GM23248 (cell line): ENCODE measurements at places on chromosomes 5 and 9. TPM values are rescaled to one million over a fixed set of nuclear protein-coding genes. Genes with fewer than 3 reads are reported as not detected.

DNA sequence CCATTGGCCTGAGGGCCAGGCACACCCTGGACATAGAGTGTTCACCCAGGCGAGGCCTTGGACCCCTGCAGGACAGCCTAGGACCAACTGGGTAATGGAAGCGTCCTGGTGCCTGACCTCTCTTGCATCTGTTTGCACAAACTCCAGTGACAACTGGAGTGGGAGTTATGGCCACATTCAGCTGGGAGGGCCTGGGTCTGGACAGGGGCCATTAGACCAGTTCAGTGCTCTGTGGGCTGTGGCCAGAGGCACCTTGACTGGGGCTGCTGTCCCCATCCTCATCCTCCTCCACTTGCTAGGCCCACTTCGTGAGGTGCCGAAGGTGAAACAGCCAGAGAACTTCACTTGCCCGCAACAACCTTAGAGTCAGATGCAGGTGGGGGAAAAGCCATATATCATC lies 372.7 kb upstream of the IRX1 start:
- DNase-seq = no peak

DNA sequence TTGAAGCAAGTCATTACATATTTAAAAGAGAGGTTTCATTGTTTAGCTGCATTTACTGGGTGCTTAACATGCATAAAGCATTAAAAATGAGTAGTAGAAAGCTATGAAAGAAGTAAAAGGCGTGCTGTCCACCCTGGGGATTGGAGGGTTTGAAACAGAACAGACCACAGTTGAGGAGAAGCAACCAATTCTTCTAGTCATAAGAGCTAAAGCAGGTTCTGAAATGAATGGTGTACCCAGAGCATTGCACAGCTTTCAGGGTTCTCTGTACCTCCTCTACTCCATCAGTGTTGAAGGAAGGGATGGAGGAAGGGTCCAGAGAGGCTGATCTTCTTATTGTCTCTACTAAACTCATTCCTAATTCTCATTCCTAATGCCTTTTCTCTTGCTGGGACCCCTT lies 68.9 kb downstream of the SH3RF2 start:
- no peak for DNase-seq

DNA sequence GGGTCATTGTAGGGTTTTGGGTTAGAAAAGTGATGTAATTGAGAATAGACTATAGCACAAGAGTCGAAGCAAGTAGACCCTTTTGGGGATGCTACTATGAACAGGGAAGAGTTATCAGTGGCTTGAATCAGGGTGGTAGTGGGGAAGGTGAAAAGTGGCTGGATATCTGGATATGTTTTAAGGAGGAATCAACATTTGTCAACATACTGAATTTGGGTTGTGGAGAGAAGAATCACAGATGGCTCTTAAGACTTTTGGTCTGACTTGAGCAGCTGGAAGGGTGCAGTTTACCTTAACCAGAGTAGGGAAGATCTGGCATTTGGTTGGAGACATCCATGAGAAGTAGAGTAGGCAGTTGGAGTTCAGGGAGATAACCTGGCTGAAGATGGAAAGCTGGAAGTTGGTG lies 38.5 kb upstream of the FCHO2 start:
- no peak for DNase-seq

DNA sequence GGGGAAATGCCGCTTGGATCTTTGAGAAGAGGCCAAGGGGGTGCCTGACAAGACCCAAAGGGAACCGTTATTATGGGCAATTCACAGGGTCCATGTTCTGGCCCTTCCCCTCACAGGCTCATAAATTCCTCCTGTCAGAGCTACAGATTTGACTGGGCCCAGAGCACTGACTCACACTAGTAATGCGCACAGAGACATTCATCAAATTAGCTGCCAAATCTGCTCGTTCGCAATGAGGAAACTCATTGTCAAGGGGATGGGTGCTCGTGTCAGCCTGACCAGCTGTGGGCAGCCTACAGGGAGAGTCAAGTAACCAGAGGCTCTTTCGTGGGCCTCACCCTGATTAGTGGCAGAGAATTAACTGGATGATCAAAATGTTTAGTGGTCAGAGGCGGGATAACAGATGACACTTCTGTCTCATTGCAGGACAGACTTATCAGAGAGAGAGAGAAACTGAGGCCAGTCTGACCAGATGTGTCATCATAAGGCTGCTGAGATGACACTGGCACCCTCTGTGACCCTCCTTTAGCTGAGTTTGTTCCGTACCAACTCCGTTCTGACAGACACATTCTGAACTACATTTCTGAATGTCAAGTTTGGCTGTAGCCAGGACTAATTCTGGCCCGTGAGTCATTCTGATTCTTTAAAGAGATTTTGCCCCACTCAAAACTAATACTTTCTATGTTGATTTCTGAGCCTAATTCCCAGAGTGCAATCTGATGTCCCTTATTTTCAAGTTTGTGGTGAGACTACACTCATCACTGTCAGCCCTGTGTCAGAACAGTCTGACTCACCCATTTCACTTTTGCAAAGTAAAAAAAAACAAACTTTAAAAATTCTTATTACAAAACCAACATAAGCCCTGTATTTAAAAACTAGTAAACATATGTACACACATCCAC lies 377.1 kb downstream of the ACTL7B start:
- peak; percentile 90 for DNase-seq

DNA sequence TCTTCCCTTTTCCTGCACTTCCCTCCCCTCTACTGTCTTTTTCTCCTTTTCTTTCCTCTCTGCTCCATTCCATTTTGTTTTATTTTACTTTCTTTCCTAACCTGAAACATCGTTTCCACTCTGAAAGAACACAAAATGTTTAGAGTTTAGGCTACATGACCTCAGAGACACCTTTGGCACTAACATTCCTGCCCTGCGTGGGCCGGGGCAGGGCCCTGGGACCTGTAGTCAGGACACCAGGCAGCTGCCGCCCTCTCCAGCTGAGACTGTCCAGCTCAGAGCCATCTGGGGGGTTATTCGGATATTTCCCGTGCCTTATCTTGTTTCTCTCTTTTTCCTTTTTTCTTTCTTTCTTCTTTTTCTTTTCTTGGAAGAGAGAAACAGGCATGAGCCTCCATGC lies 58.3 kb upstream of the ERCC6L2 start:
- DNase-seq = no peak

- DNase-seq = no peak
Measured at GRCh38 chr5:155307229-155307628, 293.7 kb downstream of the KIF4B start.

GRCh38 chr9:8156346-8156745 lies 356.8 kb upstream of the DMAC1 start:
- no peak for DNase-seq

GRCh38 chr9:21110708-21111576 lies 30.7 kb downstream of the IFNW1 start:
- DNase-seq = peak; percentile 68

DNA sequence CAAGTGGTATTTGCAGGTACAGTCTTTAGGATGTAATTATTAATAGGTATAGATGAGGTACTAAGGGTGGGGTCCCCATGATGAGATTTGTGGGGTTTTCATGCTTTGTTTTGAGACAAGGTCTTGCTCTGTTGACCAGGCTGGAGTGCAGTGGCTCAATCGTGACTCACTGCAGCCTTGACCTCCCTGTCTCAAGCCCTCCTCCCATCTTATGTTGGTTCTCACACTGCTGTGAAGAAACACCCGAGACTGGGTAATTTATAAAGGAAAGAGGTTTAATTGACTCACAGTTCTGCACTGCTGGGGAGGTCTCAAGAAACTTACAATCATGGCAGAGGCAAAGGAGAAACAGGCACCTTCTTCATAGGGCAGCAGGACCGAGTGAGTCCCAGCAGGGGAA lies 217.5 kb downstream of the CDK5RAP2 start:
- peak; percentile 28 for DNase-seq

DNA sequence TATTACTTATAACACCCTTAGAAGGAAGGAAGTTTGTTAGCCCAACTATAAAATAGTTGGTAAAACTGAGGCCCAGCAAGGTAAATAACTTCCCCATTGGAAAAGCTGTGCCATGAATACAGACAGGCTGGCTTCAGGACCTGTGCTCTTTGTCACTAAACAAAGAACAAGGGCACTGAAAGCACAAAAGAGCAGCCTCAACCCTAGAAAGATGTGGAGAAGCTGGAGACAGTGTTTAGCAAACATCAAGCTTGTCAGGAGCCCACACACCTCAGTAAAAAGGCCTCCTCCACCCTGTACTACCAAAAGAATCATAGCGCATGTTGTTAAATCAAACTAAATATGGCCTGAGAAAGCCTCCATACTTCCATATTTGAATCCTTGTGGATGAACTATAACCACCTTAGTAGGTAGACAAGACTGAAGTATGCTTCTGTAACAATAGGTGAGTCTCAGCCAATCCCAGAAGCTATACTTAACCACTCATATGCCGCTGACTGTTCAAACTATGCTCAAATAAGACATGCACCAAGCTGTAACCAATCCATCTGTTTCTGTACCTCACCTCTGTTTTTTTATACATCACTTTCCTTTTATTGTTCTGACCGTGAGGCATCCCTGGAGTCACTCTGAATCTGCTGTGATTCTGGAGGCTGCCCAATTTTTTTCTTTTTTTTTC lies 18.4 kb upstream of the SCGB3A2 start:
- no peak for DNase-seq

- no peak for DNase-seq
Measured at GRCh38 chr5:35554016-35554415, 63.6 kb upstream of the SPEF2 start.

DNA sequence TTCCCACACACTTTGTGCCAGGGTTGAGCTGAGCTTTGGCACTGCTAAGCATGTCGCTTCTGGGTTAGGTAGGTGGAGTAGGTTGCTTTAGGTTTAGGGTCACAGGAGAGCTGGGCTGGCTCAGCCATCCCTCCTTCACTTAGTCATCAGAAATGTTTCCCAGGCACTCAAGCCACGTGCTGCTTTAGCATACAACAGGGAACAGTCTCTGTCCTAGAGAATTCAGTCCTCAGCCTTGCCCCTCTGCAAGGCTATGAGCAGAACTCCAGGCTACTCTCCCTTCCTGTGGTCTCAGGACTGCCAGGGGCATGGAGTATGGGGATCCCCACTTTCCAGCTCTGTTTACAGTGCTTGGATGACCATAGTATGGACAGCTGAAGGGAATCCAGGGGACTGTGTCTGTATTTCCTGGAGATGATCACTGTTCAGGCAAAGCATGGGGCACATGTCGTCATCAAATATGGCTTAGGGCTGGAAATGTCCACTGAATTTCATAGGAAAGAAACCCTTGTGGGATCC lies 7.5 kb upstream of the ANKRD33B start:
- DNase-seq = peak; percentile 87

DNA sequence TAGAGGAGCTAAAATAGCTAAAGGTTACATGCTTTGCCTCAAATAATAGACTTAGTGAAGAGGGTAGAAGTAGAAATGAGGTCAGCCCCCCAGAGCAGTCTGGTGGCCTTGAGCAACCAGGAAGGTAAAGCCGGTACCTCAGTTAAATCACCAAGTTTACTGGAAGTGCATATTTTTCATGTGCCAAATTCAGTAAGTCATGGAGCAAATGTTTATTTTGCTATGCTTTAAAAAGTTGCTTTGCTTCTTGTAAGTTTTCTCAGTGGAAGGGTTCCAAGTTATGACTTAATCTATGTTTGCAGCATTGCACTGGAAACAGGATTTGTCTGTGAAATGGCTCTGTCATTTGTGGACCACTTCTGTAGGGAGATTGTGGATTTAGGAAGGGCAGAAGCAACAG lies 256.7 kb downstream of the ARRDC3 start:
- DNase-seq = peak; percentile 89

Gene PNPLA7
- 0.54 and 0.89 TPM in 2 replicates for total RNA-seq

Gene F2RL1
- 1.4 and 2.7 TPM in 2 replicates for total RNA-seq
